Activated T-helper 1 cell treated with Interleukin-2 at 50 U/mL for 16 hours (primary cell): ENCODE measurements at places on chromosomes 13 and 19.

GRCh38 chr19:29118389-29118788 lies 94.6 kb downstream of the UQCRFS1 start:
- no peak for DNase-seq

- DNase-seq = no peak
These were observed 310.6 kb downstream of the FGF14 start for GRCh38 chr13:102091231-102091630.

- DNase-seq = no peak
These were observed 15.8 kb upstream of the CLDN10 start for GRCh38 chr13:95536632-95537241.

DNA sequence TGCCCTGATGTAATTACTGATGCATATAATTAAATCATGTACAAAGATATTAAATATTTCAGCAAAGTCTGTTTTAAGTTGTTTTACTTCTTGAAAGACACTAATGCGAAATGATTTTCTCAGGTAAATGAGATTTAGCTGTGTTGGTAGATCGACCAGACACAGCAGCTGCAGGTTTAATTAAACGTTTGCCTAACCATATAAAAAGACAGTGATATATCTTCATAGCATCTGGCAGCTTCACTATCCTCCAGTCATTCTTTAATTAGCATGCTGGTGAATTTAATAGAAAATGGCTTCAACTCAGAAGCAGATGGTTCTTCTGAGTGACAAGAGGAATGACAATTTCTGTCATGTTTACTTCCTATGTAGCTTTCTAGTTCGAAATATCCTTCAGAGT lies 69.3 kb downstream of the NHLRC3 start:
- DNase-seq = no peak

- peak; percentile 69 for DNase-seq
These were observed at the start of the genes PRDX2 and THSD8 for GRCh38 chr19:12801466-12802266. PRDX2 (minus strand) TSS chr19:12801800; CDS start chr19:12801261, 539 bp downstream. THSD8 (plus strand) TSS chr19:12802069; CDS start chr19:12802072, 3 bp downstream.

- DNase-seq = no peak
These were observed 3.3 kb downstream of the REX1BD start for GRCh38 chr19:18591735-18592385.

DNA sequence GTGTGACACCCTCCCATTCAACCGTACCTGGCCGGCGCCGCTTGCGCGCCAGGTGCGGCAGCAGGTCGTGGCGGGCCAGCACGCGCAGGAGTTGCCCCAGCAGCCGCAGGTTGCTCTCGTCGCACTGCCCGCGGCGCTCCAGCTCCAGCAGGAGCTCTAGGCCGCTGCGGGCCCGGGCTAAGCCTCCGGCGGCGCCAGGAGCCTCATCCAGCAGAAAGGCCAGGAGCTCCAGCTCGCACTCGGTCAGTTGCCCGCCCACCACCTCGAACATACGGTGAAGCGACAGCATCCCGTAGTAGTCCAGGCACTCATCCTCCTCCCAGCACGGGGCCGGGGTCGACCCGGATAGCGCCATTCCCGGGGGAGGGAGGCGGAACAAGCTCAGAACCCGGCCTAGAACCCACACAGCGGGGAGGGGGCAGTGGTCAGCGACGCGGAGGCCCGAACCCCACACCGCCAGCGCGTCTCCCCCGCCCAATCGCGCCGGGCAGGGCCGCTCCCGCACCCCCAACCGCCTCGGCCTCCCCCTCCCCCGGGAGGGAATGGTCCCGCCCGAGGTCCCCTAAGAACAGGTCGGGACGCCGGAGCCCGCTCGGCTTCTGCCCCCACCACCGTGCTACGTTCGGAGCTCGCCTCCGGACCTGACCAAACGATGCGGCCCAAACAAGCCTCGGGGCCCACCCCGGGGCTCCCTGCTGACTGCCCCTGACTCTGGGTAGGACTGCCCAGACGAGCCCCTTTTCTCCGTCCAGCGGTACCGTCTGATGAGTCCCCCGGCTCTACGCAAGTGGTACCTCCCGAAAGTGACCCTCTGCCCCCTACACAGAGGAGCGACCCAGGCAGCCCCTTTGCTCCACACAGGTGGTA lies 591 bp downstream of the DEDD2 start:
- no peak for DNase-seq

DNA sequence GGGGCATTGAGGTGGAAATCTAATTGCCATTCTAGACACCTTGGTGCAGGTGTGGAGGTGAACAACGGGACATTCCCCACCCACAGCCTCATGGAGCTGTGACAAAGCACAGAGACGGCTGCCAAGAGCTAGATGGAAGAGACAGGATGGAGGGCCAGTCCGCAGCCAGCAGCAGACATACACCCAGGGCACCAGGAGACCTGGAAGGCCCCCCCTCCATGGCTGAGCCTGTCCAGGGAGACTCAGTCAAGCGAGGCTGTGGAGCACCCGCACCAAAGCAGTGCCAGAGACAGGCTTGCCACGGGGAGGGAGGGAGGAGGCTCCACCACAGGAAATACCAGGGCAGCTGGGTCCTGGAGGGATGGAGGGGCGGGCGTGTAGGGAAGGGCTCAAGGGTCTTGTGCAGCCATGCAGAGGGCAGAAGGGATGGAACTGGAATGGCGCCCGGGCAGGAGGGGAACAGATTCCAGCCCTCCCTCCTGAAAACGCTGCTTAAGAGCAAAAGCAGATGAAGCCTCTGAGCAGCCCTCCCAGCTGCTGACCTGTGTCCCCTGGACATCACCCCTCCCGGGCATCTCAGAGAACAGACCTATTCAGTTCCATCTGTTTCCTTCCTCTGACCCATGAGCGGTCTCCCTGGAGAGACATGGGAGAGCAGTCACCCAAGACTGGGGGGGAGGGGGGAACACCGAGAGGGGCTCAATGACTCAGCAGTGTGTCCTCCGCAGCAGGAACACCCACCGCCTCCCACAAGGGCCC lies 14.4 kb downstream of the EPS15L1 start:
- DNase-seq = no peak

GRCh38 chr19:5818594-5818993 lies 13.7 kb downstream of the NRTN start:
- no peak for DNase-seq

DNA sequence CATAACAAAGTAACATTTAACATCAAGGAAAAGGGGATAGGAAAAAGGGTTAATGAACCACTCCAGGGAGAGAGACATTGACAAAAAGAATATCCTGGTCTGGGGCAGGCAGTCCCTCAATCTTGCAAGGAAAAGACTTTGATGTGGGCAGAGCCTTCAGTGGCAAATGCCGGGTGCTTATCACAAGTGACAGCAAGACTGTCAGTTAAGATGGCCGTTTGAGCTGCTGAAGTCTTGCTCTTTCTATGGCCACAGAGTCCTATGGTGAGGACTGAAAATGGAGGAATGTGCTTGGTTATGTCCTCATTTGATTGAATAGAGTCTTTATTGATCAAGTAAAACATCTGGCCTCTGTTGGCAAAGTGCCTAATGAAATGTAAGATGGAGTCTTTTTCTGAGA lies 112.1 kb downstream of the B3GLCT start:
- no peak for DNase-seq

GRCh38 chr13:33218426-33218825 lies 67.1 kb downstream of the STARD13 start:
- DNase-seq = no peak

DNA sequence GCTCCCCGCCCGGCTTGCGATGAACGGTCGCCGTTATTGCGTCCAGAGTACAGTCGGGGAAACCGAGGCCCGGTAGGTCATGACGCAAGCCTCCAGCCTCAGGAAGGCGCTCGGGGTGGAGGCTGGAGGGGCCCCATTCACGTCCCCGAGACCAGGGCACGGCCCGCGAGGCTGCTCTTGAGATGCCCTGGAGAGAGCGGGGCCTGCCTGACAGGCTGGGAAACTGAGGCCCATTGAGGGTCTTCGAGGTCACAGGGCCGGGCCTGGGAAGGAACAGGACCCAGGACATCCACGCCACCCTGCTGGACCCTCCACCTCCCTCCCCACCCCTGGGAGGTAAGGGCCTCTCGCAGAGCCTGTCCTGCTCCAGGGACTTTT lies 367 bp downstream of the NDUFS7 start:
- no peak for DNase-seq

- DNase-seq = no peak
These were observed 34.0 kb downstream of the RFX2 start for GRCh38 chr19:6076291-6076665.

DNA sequence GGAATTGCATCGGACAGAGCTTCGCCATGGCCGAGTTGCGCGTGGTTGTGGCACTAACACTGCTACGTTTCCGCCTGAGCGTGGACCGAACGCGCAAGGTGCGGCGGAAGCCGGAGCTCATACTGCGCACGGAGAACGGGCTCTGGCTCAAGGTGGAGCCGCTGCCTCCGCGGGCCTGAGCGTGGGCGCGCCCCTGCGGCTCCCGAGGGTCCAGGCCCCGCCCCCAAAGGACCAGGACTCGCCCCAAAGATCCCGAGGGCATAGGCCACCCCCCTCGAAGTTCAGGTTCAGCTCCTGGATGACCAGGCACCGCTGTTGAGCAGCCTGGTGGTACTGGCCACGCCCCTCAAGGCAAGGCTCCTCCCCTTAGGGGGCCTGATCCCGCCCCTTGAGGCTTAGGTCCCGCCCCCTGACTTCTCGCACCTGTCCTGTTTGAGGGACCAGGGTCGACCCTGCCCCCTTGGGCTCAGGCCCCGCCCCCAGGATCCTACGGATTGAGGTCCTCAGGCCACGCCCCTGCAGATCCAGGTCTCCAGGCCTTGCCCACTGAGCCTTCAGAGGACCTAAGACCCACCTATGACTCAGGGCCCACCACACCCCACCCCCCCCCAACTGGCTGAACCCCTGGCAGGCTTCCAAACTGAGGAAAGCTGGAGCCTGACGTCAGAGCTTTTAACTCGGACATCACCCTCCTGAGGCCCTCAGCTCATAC lies 43.1 kb downstream of the CYP4F22 start:
- peak; percentile 52 for DNase-seq

GRCh38 chr19:13428352-13428751 lies 77.9 kb downstream of the CACNA1A start:
- DNase-seq = no peak

- no peak for DNase-seq
These were observed 81.5 kb upstream of the SHISA2 start for GRCh38 chr13:26133286-26133685.

DNA sequence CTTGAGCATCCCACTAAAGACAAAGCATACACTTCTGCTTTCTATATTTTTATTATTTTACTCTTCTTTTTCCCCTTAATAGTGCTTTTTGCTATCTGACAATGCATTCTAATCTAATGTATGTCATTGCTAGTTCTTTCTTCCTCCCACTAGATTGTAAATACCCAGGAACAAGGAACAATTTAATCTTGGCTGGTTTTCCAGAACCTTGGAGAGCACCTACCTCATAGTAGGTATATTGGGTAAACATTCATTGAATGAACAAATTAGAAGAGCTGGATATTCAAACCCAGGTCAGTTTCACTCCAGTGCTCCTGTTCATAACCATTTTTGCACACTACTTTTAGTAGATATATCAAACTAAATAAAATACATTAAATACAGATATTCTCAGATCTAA lies 1617.6 kb upstream of the SLC10A2 start:
- no peak for DNase-seq
